Forelimb muscle (tissue), 1 donor: ENCODE measurements at places on chromosomes 7 and 10. TPM values are rescaled to one million over a fixed set of nuclear protein-coding genes. Genes with fewer than 3 reads are reported as not detected.
A peak's percentile ranks its signal among the peaks of the same experiment; 100 is the strongest.

The KBTBD2 gene
- 35.1 TPM for polyA plus RNA-seq

The SEPTIN7 gene
- polyA plus RNA-seq: 340 TPM

The VSTM4 gene
- 40.9 TPM for polyA plus RNA-seq

The SLIT1 gene
- 0.70 TPM for polyA plus RNA-seq

The FKBP6 gene
- polyA plus RNA-seq: 0.23 TPM

The CDC14C gene
- not detected for polyA plus RNA-seq

The MYL10 gene
- polyA plus RNA-seq: 23.1 TPM

The DNAJB9 gene
- polyA plus RNA-seq: 15.7 TPM

The CLEC5A gene
- polyA plus RNA-seq: 0.28 TPM

The SPDYE8 gene
- 0.20 TPM for polyA plus RNA-seq

The HOXA2 gene
- 3.1 TPM for polyA plus RNA-seq

The KCP gene
- 1.9 TPM for polyA plus RNA-seq

The MICU1 gene
- 99.0 TPM for polyA plus RNA-seq

The CHST3 gene
- polyA plus RNA-seq: 12.4 TPM

The ACTL6B gene
- not detected for polyA plus RNA-seq

The C10orf62 gene
- polyA plus RNA-seq: 0.11 TPM

- no peak for DNase-seq
Observed at GRCh38 chr10:92886334-92886961, 38.1 kb downstream of the EXOC6 start.

DNA sequence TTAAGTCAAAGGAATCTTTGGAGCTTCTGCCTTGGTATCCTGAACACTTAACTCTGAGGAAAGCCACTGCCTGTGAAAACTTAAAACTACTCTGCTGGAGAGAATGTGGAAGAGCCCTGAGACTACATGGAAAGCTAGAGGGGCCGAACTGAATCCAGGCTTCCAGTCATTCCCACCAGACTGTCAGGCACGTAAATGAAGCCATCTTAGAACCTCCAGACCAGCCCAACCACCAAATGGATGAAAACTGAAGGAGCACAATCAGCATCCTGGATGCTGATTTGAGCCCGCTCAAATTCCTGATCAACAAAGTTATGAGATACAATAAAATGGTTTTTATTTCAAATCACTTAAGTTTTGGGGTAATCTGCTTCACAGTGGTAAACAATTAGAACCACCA lies 30.8 kb downstream of the TNPO3 start:
- DNase-seq: no peak

DNA sequence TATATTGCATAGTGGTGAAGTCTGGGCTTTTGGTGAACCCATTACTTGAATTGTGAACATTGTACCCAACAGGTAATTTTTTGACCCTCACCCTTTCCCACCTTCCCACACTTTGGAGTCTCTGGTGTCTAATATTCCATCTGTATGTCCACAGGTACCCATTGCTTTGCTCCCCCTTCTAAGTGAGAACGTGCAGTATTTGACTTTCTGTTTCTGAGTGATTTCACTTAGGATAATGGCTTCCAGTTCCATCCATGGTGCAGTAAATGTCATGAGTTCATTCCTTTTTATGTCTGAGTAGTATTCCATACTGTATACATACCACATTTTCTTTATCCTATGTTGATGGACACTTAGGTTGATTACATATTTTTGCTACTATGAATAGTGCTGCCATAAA lies 91.5 kb upstream of the KIF5B start:
- DNase-seq: no peak

- no peak for DNase-seq
Observed at GRCh38 chr10:68212721-68213352, 19.1 kb downstream of the ATOH7 start.

DNA sequence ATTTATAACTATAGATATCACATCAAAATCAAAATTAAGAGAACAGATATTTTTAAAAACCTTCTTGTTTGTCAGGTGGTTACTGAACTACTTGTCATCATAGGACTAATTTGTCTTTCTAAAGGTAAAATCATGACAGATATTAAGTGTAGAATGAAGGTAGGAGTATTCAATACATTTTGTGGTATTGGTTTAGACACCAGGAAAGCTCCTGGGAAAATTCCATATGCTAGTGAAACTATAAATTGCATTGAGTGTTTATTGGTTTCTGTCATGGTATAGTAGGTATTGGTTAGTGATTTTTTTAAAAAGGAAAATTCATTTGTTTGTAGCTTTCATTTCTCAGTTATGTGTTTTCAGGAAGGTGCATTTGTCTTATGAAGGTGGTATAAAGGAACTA lies 132.7 kb downstream of the KCND2 start:
- DNase-seq: no peak

- DNase-seq: no peak
Observed at GRCh38 chr10:78341953-78342614, 308.4 kb downstream of the RPS24 start.

DNA sequence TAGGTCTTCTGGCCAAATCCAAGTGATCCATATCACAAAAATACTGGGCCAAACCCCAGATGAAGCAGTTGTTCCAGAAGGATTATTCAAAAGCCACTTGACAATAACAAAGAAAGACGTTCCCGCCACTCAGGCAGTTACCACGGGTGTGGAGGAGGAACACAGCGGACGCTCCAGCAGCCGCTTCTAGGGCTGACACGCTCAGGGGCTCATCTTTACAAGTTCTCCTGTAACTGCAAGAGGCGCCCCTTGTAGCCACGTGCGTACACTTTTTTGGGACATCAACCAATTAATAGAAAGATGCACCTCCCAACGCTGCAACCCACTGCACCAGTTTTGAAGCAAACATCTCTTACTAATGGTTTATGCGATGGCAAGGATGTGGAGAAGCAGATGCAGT lies 159.4 kb downstream of the GRID1 start:
- no peak for DNase-seq

DNA sequence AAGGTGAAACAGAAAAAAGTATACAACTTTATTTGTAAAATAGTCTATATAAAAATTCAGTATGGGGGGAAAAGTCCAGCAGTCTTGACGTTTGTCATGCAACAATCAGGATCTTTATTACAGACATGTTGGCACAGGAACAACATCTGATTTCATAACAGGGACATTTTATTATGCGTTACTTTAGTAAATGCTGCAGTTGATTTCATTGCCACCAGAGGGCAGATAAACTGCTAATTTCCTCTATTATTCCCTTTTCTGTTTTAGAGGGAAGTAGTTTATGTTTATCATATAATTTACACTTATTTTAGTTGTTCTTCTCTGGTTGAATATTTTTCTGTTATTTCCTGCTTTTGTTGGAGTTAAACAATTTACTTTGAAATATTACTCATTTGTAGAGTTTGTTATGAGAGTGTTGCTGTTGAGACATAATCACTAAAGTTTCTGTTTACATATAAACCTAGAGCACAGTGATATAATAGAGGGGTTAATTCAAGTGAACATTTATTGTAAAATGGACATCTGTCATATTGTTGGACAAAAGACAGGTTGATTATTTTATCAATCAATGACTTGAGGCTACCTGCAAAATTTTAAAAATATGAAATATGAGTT lies 3.3 kb downstream of the PLXDC2 start:
- peak; percentile 83 for DNase-seq

- DNase-seq: no peak
Observed at GRCh38 chr7:55838595-55838994, 24.0 kb downstream of the SEPTIN14 start.

GRCh38 chr7:154289119-154289518 lies 236.9 kb downstream of the DPP6 start:
- no peak for DNase-seq

- no peak for DNase-seq
Observed at GRCh38 chr7:98038321-98038720, 48.3 kb upstream of the OCM2 start.

DNA sequence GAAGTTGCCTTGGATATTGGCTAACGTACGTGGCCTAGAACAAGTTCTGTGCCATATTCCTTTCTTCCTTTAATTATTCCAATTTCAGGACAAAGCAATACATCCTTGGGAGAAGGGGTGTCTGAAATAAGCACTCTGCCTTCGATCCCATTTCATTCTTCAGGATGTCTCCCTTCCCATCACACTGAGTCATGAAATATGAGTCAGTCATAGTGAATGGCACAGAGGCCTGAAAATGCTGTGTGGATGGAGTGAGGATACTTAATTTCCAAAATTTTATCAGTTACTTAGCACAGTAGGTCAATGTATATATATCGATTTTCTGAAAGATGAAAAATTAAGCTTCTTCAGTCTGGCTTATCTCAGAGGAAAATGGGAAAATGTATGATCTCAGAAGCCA lies 19.5 kb downstream of the EVX1 start:
- no peak for DNase-seq

- DNase-seq: no peak
Observed at GRCh38 chr10:78785991-78786390, 282.8 kb upstream of the ZMIZ1 start.

DNA sequence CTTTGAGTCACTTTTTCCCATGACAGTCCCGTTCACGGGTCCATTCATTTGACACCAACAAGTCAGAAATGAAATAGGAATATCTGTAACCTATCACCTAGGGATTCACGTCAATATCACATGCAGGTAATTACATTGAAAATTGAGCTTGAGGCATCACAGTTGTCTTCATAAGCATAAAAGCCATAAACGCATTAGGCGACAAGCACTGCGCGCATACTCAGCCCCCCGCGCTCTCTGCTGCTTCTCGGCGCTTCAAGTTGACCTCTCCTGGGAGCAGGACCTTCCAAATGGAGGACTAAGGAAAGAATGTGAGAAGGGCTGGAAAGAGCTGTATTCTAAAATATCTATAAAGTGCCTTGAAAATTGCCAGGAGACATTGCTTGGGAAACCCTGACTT lies 130.5 kb upstream of the TNS3 start:
- no peak for DNase-seq

DNA sequence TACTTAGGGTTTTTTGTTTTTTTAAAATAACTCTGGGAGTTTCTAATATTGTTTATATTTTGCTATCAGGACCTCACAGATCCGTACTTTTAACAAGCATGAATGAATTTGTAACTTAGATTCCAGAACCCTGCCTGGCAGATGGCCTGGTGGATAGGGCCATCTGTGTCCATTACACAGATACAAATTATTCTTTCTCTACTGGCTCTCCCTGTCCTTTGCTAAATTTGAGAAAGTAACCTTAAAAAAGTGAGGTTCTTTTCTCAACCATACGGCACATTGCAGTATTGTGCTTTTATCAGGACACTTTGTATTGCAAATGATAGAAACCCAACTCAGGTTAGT lies 26.6 kb downstream of the LCOR start:
- no peak for DNase-seq

GRCh38 chr7:132435016-132435990 lies 141.0 kb downstream of the PLXNA4 start:
- no peak for DNase-seq

DNA sequence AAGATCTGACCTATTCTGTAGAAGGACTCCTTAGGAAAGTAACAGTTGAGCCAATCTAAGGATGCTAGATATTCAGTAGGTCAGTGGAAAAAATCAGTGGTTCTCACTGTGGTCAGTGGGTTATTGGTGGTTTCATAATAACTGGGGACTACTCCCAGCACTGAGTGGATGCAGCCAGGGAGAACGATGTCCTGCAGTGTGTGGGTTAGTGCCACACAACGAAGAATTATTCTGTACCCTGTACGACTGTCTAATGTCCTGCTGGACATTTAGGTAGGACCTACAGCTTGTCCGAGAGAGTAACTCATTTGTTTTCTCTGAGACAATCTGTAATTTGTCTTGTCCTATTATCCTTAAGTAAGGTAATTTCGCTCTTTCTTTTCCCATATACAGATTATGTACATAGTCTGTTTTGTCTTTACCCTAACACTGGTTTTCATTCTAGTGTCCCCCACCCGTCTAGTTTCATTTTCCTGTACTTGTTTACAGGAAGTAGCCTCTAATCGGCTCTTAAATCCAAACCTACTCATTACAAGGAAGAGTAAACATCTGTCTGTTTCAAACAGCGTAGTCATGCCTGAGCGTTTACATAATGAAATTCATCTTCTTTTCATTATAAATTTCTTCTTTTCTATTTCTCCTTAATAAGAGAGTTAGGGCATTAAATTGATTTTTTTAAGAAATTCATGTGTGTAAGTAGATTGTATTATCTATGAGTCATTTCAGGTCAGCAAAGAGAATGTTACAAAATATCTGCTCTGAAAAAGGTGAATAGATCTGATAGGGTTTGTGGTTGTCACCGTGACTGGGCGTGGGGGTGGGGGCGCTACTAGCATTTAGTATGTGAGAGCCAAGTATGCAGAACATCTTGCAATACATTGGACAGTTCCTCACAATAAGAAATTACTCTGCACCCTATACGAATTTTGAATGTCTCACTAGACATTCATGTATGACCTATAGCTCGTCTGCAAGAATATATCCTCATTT lies 8.3 kb upstream of the ZC3HAV1L start:
- DNase-seq: no peak

- DNase-seq: no peak
Observed at GRCh38 chr10:104332243-104333031, 5.8 kb downstream of the ITPRIP start.

DNA sequence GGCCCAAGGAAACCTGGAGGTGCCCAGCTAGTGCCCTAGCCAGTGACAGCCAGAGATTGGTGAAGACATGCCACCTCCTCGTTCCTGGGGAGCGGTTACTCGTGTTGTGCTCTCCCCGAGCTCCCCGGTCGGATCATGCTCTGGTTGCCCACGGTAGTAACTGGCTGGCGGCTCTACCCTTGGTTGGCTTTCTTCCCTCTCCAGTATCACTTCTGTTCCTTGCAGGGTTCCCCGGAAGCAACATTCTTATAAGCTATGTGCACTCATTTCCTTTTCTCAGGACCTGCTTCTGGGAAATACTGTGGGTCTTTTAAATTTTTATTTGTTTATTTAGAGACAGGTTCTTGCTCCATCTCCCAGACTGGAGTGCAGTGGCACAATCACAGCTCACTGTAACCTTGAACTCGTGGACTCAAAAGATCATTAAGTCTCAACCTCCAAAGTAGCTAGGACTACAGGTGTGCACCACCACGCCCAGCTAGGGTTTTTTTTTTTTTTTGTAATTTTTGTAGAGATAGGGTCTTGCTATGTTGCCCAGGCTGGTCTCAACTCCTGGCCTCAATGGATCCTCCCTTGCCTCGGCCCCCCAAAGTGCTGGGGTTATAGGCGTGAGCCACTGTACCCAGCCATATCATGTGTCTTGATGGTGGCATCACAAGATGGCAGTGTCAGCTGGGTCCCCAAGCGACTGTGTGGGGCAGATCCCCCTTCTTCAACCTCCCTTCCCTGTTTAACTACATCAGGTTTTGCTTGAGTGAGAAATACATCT lies 6.9 kb upstream of the CALHM1 start:
- DNase-seq: no peak

GRCh38 chr7:44434201-44434600 lies 56.3 kb downstream of the NUDCD3 start:
- no peak for DNase-seq

DNA sequence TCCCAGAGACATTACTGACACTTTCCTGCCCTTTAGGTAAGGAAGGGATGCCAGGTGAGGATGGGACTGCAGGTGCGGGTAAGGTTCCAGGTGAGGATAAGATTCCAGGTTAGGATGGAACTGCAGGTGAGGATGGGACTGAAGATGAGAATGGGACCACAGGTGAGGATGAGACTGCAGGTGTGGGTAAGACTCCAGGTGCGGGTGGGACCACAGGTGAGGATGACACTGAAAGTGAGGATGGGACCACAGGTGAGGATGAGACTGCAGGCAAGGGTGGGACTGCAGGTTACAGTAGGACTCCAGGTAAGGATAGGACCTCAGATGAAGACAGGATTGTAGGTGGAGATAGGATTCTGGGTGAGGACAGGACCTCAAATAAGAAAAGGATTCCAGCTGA lies 322.3 kb downstream of the WDR37 start:
- no peak for DNase-seq

- no peak for DNase-seq
Observed at GRCh38 chr7:23011222-23011924, 2.6 kb downstream of the HYCC1 start.

GRCh38 chr10:12355384-12355783 lies 6.0 kb downstream of the CAMK1D start:
- no peak for DNase-seq
